Nucleus accumbens (tissue), 56 donors: ENCODE measurements at places on chromosomes 5 and 9.

- DNase-seq, result no peak
Measured at GRCh38 chr5:38423276-38424147, 132.9 kb downstream of the LIFR start.

- no peak for DNase-seq
Measured at GRCh38 chr5:6660688-6661087, 27.4 kb downstream of the SRD5A1 start.

DNA sequence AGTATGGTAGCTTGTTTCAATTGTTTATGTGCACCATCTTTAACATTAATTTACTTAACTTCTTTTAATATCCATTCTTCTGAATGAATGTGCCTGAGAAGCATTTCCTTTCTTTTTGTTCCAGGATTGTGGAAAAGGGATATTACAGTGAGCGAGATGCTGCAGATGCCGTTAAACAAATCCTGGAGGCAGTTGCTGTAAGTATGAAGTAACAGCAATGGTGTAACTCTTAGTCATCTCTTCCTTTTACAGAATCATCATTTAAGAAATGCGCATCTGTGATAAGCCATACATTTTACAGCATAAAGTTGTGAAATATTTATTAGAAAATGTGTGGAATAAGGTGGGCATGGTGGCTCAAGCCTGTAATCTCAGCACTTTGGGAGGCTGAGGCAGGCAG lies 117.7 kb downstream of the STARD4 start:
- DNase-seq, result no peak

DNA sequence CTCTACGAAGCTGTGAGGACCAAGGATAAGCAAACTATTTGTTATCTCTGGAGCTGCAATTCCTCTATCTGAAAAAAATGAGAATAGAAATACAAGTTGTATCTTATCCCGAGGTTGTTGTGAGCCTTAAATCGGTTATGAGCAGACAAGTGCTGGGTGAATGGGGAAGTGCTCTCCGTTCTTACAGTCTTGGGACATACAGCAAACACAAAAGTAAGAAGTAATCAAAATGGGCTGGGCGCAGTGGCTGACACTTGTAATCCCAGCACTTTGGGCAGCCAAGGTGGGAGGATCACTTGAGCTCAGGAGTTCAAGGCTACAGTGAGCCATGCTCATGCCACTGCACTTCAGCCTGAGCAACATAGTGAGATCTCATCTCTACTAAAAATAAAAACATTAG lies 31.7 kb downstream of the ITK start:
- DNase-seq, result no peak

GRCh38 chr9:89212171-89212570 lies 33.6 kb upstream of the SHC3 start:
- no peak for DNase-seq

DNA sequence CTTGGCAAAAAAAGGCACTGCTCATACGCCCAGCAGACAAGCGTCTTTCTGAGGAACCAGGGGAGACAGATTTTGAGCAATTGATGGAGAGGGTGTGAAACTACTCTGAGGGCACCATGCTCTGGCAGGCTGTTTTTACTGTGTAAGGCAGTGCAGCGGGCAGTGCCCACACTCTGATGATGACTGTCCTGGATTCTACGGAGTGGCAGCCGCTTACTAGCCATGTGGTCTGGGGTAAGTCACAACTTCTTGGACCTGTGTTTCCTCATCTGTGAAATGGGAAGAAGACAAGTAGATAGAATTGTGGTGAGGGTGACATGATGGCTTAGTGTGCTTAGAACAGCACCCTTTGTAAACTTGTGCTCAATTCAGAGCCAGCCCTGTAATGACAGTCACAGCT lies 38.8 kb downstream of the FABP6 start:
- no peak for DNase-seq

- no peak for DNase-seq
Measured at GRCh38 chr5:5799826-5800225, 377.3 kb downstream of the ICE1 start.

GRCh38 chr5:94469894-94470329 lies 148.5 kb downstream of the KIAA0825 start:
- DNase-seq, result no peak

GRCh38 chr9:25677301-25678146 lies 720 bp downstream of the TUSC1 start:
- DNase-seq, result peak; percentile 74

DNA sequence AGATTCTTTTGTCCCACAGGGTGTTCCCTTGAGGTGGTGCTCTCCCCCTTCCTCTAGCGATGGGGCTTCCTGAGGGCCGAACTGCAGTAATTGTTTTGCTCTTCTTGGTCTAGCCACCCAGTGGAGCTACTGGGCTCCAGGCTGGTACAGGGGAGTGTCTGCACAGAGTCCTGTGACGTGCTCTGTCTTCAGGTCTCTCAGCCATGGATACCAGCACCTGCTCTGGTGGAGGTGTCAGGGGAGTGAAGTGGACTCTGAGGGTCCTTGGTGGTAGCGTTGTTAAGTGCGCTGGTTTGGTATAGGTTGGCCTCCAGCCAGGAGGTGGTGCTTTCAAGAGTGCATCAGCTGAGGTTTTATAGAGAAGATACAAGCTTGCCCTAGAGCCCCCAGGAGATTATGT lies 20.4 kb upstream of the CEP72 start:
- no peak for DNase-seq

DNA sequence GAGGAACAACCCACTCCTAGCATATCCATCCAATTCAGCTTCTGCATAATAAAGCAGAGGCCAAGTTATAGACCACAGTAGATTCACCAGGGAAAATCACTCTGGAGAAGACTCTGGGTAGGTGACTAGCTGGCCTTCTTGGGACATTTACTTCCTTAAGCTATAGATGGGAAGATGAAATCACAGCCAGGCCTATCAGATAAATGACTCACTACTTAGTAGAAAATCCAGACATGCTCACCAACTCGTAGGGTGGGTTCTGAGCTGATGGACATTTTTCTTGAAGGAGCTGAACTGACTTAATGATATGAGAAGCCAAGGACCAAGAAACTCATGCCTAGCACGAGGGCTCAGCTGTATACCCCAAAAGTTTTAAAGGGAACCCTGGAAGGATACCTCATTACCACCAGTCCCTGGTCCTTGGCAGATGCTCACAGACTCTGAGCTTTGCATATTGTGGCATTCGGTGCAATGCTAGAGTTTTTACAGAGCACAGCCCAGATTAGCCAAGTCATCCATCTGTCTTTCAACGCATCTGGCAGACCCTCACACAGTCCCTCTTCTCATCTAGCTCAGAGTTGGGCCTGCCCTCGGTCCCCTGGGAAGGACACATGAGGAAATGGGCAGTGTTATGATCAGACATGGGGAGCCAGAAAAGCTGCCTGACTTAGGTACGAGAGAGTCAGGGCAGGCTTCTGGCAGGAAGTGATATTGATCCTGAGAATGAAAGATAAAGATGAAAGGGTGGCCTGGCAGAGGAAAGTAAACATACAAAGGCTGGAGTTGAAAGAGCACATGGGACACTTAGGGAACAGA lies 15.0 kb downstream of the ACSL6 start:
- no peak for DNase-seq

GRCh38 chr5:56532466-56532865 lies 282.9 kb upstream of the MAP3K1 start:
- DNase-seq, result no peak

DNA sequence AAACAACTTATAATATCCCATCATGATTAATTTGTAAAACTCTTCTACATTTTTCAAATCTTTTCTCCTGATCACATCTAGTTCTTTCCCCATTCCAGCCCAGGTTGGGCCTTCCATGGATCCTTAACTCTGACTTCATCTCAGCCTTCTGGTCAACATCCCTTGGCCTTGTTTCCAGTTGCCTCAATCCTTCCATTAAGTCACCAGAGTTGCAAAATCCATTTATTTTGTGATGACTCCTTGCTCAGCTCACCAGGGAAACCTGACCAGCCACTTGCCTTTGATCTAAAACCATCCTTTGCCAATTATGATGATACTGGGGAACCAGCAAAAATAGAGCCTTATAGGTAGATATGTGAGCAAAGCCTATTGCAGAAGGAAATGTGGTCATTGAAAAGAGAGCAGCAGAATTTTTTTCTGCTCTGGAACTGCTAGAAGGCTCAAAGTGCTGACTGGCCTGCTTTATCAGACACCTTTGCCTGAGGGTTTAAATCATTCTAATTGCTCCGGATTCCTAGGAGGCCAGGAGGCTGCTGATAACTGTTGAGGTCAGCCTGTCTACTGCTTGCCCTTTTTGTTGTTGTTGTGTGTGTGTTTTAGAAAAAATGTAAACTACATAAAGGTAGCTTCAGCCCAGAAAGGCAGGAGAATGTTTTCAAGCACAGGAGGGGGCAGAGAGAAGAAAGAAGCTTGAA lies 512.2 kb upstream of the GRIA1 start:
- no peak for DNase-seq

GRCh38 chr9:2093920-2094597 lies 78.9 kb downstream of the SMARCA2 start:
- DNase-seq, result no peak

GRCh38 chr5:109351988-109352864 lies 57.5 kb downstream of the PJA2 start:
- no peak for DNase-seq

- DNase-seq, result no peak
Measured at GRCh38 chr9:2303056-2303455, 287.9 kb downstream of the SMARCA2 start.

- no peak for DNase-seq
Measured at GRCh38 chr9:88829276-88829675, 162.0 kb upstream of the S1PR3 start.

DNA sequence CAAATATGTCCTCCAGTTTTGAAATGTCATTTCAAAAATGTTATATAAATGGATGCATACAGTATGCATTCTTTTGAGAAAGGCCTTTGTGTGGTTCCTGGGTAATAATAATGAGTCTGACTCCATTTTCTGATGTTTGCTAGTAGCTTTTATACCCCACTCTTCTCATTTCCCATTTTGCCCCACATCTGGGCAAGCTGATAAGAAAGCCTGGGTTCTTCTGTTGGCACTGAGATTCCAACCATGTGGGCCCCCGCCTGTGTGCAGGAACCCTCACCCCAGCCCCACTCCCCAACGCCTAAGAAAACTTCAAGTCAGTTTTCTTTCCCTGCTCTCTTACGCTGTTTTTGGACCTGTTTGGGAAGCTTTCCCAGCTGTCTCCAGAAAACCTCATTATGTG lies 89.4 kb downstream of the SNX18 start:
- no peak for DNase-seq

DNA sequence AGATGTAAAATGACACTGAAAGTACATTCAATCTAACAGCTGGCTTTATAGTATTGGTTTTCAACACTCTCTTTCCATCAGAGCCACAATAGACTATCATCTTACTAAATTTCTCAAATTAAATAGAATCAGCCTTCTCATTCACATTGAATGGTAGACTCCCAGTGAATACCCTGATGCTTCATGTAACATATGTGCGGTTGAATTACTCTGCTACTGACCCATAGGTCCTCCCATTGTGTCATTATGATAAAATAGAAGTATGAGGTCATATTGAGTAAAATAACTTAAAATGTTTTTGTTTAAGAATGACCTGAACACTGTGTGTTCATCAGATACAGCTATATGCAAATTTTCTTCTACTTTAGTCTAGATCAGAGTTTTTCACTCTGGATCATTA lies 75.9 kb upstream of the ADAMTSL1 start:
- DNase-seq, result no peak

- no peak for DNase-seq
Measured at GRCh38 chr5:131282235-131282634, 18.4 kb downstream of the CDC42SE2 start.

- DNase-seq, result no peak
Measured at GRCh38 chr5:40654377-40654991, 25.2 kb upstream of the PTGER4 start.

GRCh38 chr9:136847826-136848392 lies 1.3 kb upstream of the PHPT1 start:
- no peak for DNase-seq

- DNase-seq, result no peak
Measured at GRCh38 chr5:152113401-152113800, 188.8 kb upstream of the GLRA1 start.

GRCh38 chr5:61969755-61970154 lies 336.3 kb upstream of the KIF2A start:
- no peak for DNase-seq

DNA sequence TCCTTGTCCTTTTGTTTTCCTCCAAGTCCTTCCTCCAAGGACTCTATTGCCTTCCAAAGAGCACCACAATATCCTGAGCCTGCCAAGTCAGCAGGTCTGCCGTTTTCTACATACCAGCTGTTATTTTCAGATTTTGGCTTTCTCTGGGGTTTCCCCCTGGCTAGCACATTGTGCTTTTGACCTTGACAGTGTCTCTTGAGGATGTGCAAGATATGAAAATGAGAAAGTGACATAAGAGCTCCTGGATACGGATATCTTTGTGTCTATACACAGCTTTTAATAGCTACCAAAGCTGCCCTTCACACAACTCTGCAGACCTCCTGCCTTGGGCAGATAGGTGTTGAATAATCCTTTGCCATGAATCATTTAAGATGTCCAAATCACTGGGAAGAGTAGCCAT lies 67.0 kb downstream of the HAPLN1 start:
- DNase-seq, result no peak

DNA sequence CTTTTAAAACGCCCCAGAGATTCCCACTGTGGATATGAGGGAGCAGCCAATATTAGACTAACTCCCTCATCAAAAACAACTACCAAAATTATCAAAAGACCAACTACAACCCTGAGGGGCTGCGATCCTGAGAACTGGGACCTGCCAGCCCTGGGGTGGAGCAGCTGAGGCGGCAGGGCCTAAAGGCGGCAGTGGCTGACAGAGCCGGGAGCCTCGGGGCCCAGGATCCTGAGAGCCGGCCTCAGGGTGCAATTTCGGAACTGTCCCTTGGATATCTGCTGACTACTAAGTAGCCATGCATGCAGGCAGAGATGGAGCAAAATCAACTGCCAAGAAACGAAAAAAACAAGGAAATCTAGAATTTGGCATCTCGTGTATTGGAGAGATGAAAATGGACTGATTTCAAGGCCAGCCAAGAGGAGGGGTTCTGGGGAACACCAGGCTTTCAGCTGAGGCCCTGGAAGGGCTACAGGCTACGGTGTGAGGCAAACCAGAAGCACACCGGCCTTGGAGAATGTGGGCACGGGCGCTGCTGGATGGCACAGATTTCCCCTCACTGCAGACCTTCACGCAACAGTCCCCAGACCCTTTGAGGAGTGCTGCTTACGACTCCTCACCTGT lies 63.6 kb upstream of the UBAC1 start:
- no peak for DNase-seq

GRCh38 chr5:115778417-115778816 lies 38.0 kb downstream of the CDO1 start:
- no peak for DNase-seq

- DNase-seq, result no peak
Measured at GRCh38 chr5:161378701-161379100, 167.8 kb downstream of the GABRB2 start.

DNA sequence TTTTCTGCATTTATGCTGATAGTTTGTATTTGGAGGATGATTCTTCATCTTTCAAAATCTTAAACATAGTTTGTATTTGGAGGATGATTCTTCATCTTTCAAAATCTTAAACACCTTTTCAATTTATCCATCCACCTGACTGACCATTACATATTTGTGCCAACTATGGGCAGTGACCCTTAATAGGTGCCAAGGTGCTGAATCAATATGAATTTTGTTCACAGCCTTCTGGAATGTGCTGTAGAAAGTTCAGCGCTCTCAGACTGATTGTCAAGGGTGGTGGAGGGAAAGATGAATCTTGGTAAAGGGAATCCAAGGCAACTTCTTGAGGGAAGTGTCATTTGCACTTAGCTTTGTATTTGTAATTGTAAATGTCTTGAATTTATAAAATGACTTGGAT lies 18.1 kb downstream of the ZNF618 start:
- no peak for DNase-seq
